ENCODE measurements at places on chromosomes 16 and 17. TPM values are rescaled to one million over a fixed set of nuclear protein-coding genes. Genes with fewer than 3 reads are reported as not detected.
A peak's percentile ranks its signal among the peaks of the same experiment; 100 is the strongest.

DNA sequence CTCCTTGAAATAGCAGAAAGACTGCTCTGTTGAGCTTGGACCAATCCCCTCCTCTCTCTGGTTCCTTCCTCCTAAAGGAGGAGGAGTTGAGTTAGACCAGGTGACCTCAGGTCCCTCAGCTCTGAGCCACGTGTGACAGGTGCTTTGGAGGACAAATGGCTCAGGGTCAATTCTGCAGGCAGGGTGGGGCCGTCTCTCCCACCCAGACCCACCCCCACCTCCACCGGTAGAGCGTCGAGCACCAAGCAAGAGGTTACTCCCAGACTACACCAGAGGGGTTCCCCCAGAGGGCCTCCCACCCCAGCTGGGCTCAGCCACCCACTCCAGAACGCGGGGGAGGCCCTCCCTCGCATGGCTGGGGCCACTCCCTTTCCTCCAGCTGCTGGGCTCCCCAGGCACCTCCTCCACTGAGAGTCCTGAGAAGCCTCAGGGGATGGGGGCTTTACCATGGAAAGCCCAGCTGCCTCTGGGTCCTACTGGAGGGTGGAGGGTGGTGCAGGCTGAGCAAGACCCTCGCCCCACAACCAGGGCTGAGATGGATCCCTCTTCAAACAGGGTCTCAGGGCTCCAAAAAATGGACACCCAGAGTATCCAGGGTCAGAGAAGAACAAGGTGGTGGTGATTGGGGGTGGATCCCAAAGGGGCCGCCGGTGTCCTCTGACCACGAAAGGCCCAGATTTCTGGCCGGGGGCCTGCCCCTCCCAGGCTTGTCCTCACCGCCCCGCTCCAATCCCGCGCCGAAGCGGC is 7.6 kb downstream of the MYO1C start:
- peak overlapping the region; percentile 84 for H3K4me3 ChIP-seq
- DNase-seq: peak; percentile 61
- H3K36me3 ChIP-seq: peaks cover 42% of the 10 kb centered on the region
- no peaks in the 10 kb centered on the region for H3K27me3 ChIP-seq
- peak overlapping the region; percentile 98 for H3K27ac ChIP-seq

TMEM204 gene
- 27.1 TPM for total RNA-seq

- no peak for DNase-seq
- peaks cover 5% of the 10 kb centered on the region for H3K4me1 ChIP-seq
- H3K27me3 ChIP-seq: peaks cover 60% of the 10 kb centered on the region
- no peak overlapping the region for H3K4me3 ChIP-seq
- H3K36me3 ChIP-seq: no peaks in the 10 kb centered on the region
These were observed 37.6 kb downstream of the MGAT5B start for GRCh38 chr17:76905836-76906235.

DNA sequence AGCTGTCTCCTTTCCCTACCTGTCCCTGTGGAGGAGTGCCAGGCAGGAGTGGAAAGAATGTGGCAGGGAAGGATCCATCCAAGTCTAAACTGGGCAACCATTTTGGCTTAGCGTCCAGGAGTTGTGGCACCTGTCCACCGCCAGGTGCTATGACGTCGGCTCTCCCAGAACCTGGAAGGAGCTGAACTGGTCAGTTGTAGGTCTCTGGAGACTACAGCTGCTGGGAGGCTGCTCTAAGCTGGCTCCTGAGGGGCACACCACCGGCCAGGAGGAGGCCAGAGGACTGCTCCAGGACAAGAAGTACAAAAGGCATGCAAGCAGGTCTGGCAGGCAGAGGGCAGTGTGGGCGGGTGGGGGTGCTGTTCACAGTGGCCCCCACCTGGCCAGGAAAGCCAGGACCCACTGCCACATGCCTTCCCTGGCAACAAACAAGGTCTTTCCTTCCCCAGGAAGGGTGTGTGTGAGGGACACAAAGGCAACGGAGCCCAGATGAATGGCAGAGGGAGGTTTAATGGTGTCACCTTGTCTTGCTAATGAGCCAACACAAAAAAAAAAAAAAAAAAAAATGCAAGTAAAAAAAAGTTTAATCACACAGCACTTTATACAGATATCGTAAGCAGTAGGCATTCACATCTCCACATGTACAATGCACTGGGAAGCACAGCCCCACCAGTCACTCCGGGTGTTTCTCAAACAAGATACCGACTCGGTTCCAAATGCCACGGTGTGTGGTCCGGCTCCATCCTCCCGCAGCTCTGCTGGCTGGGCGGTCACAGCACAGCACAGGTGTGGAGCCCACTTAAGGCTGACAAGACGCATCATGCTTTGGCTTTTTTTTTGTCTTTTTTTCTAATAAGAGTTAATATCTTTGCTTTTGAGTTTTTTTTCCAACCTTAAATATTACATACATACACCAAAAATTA is 4.8 kb downstream of the SPHK1 start:
- no peaks in the 10 kb centered on the region for H3K27me3 ChIP-seq
- no peak overlapping the region for H3K4me3 ChIP-seq
- no peak for DNase-seq
- peaks cover 36% of the 10 kb centered on the region for H3K36me3 ChIP-seq
- H3K27ac ChIP-seq: no peak overlapping the region

DNA sequence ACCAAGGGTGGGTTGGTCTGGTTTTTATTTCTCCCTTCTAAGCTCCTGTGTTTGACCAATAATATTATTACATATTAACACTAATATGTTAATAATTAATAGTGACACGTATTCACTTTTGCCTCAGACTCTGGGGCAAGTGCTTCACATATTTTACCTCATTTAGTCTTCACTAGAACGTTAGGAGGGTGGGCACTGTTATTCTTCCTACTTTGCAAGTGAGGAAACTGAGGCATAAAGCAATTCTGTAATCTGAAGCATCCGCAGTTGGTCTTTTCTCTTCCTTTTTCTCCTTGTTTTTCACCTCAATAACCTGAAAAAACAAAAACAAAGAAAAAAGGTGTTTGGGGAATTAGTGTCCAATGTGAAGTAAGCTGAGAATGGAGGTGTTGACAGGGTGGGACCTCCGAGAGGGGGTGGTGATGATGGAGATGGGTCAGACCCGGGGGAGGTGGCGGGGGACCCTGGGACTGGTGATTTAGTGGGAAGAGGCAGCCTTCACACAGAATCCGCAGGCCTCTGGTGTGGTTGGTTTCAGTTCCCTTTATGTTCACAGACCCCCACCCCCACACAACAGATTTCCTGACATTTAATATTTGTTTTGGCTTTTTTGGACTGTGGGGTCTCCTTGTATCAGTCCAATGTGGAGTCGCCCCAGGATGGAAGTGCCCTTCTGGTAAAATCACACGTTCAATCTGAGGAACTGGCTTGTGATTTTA is 3.7 kb downstream of the CDH1 start:
- DNase-seq: no peak
- no peaks in the 10 kb centered on the region for H3K36me3 ChIP-seq
- no peak overlapping the region for H3K4me3 ChIP-seq
- H3K4me1 ChIP-seq: peaks cover 13% of the 10 kb centered on the region

GRCh38 chr17:13702266-13702665 is 100.5 kb upstream of the HS3ST3A1 start:
- no peak overlapping the region for H3K4me3 ChIP-seq
- no peak overlapping the region for H3K27ac ChIP-seq
- H3K36me3 ChIP-seq: no peaks in the 10 kb centered on the region
- DNase-seq: no peak
- H3K4me1 ChIP-seq: no peaks in the 10 kb centered on the region

- H3K36me3 ChIP-seq: no peaks in the 10 kb centered on the region
- peak overlapping the region; percentile 89 for H3K4me3 ChIP-seq
- peak; percentile 74 for DNase-seq
These were observed 1.0 kb upstream of the HEXIM2 start for GRCh38 chr17:45160447-45161287.

C1QTNF8 gene
- total RNA-seq: not detected

DNA sequence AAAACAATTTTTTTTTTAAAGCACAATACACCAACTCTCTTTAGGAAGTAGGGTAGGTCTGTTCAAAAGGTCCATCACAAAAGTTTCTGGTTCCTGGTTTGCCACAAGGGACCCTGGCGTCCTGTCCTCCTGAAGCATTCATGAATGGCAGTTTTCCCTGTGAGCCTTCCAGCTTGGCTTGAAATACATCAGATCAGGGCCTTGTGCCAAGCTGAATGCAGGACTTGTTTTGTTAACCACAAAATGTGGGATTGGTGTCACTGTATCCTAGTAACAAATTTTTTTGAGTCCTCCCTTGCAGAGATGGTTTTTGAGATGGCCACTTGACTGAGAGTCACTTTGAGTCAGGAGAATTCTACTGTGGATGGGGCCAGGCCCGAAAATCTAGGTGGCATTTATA is 3.9 kb downstream of the GNAO1 start:
- peaks cover 38% of the 10 kb centered on the region for H3K27me3 ChIP-seq
- no peaks in the 10 kb centered on the region for H3K36me3 ChIP-seq
- H3K4me1 ChIP-seq: peaks cover 50% of the 10 kb centered on the region
- no peak for DNase-seq
- no peak overlapping the region for H3K27ac ChIP-seq
- no peak overlapping the region for H3K4me3 ChIP-seq

CRHR1 gene
- not detected for total RNA-seq

DNA sequence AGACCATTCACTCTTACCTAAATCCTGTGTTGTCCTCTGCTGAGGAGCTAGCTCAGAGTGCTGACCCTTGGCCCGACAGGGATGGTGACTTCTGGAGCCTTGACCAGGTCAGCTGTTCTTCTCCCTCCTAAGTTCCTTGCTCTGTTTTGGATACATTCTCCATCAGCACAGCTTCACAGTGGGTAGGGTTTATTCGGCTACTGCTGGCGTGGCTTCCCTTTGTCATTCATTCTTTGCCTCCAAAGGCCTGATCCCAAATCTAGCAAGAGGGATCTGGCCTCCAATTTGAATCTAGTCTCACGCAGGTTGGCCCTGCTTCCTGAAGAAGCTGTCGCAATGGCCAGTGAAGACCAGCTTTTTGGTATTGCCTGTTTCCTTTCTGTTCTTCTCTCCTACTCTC is 116.6 kb downstream of the SHISA9 start:
- no peaks in the 10 kb centered on the region for H3K36me3 ChIP-seq
- no peak overlapping the region for H3K4me3 ChIP-seq
- no peak for DNase-seq
- peaks cover 11% of the 10 kb centered on the region for H3K27me3 ChIP-seq

GRCh38 chr16:85988723-85989313 is 89.9 kb downstream of the IRF8 start:
- peaks cover 98% of the 10 kb centered on the region for H3K27me3 ChIP-seq
- no peaks in the 10 kb centered on the region for H3K36me3 ChIP-seq
- H3K4me3 ChIP-seq: no peak overlapping the region
- H3K27ac ChIP-seq: no peak overlapping the region

- H3K27ac ChIP-seq: no peak overlapping the region
- H3K36me3 ChIP-seq: peaks cover 15% of the 10 kb centered on the region
- no peak for DNase-seq
- H3K4me1 ChIP-seq: peaks cover 27% of the 10 kb centered on the region
These were observed 87.8 kb downstream of the SPAG9 start for GRCh38 chr17:51032850-51033249.

GRCh38 chr16:57493767-57494166 is 7.5 kb upstream of the DOK4 start:
- H3K4me1 ChIP-seq: no peaks in the 10 kb centered on the region
- no peak overlapping the region for H3K4me3 ChIP-seq
- no peak for DNase-seq
- no peak overlapping the region for H3K27ac ChIP-seq
- H3K36me3 ChIP-seq: no peaks in the 10 kb centered on the region

- H3K4me1 ChIP-seq: peaks cover 26% of the 10 kb centered on the region
- H3K4me3 ChIP-seq: no peak overlapping the region
- no peaks in the 10 kb centered on the region for H3K36me3 ChIP-seq
- H3K27me3 ChIP-seq: no peaks in the 10 kb centered on the region
These were observed 7.9 kb downstream of the ESRP2 start for GRCh38 chr16:68227850-68228553.

GRCh38 chr17:9700136-9700535 is 54.8 kb downstream of the USP43 start:
- H3K27me3 ChIP-seq: peaks cover 21% of the 10 kb centered on the region
- no peaks in the 10 kb centered on the region for H3K36me3 ChIP-seq
- no peak for DNase-seq
- H3K4me1 ChIP-seq: no peaks in the 10 kb centered on the region

CENPX gene
- total RNA-seq: 26.3 TPM

DNA sequence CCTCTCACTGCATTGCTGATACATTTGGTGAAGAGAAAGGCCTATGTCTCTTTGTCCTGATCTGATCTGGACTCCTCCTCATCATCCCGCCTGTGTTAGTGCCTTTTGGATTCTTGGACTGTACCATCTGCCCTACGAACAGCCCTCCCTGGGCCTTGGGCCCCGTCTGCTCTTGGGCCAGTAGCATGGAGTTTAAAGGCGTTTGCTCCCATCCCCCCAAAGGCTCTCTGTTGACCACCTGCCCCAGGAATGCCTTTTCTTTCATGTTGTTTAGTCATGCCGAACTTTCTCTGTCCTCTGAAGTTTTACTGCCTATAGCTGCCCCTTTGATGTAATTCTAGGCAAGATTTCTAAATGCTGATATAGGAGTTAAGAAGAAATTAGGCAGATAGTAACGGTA is 30.9 kb upstream of the MEAK7 start:
- no peaks in the 10 kb centered on the region for H3K36me3 ChIP-seq
- DNase-seq: no peak
- H3K27ac ChIP-seq: no peak overlapping the region
- no peaks in the 10 kb centered on the region for H3K27me3 ChIP-seq

- no peaks in the 10 kb centered on the region for H3K27me3 ChIP-seq
- peak overlapping the region; percentile 96 for H3K27ac ChIP-seq
- H3K36me3 ChIP-seq: peaks cover 13% of the 10 kb centered on the region
- peaks cover 71% of the 10 kb centered on the region for H3K4me1 ChIP-seq
- peak overlapping the region; percentile 93 for H3K4me3 ChIP-seq
These were observed 586 bp downstream of the UBALD2 start for GRCh38 chr17:76265624-76266243.

GRCh38 chr16:74107795-74108610 is 188.6 kb upstream of the PSMD7 start:
- no peak overlapping the region for H3K27ac ChIP-seq
- no peak for DNase-seq
- no peak overlapping the region for H3K4me3 ChIP-seq
- no peaks in the 10 kb centered on the region for H3K36me3 ChIP-seq

KRT32 gene
- total RNA-seq: 0.22 TPM

NAGS gene
- 0.11 TPM for total RNA-seq

CLDN7 gene
- total RNA-seq: 1.6 TPM

- no peaks in the 10 kb centered on the region for H3K4me1 ChIP-seq
- H3K4me3 ChIP-seq: no peak overlapping the region
- no peak overlapping the region for H3K27ac ChIP-seq
- H3K27me3 ChIP-seq: peaks cover 87% of the 10 kb centered on the region
These were observed 6.0 kb upstream of the RBFOX3 start for GRCh38 chr17:79616801-79617200.

SLC5A2 gene
- total RNA-seq: not detected

DNA sequence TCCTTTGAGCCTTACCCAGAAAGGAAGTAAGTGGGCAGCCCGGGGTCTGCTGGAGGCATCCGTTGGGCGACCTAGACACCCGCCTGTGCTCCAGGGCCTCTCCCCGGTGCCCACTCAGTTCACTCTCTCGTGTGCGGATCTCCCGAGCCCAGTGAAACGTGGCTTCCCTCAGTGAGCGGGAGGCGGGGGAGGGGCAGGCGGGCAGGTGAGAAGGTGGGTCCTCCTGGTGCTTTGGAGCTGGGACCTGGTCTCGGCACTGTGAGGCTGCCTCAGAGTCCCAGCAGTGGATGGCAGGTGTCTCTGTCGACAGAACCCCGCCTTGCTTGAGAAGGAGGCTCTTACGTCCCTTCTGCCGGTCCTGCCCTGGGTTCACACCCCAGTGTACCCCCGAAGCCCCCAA is 8.0 kb downstream of the ZNF276 start:
- H3K4me3 ChIP-seq: no peak overlapping the region
- H3K36me3 ChIP-seq: peaks cover 82% of the 10 kb centered on the region
- DNase-seq: no peak
- H3K4me1 ChIP-seq: peaks cover 14% of the 10 kb centered on the region
- H3K27me3 ChIP-seq: no peaks in the 10 kb centered on the region
- H3K27ac ChIP-seq: no peak overlapping the region

Measured in left ventricle myocardium inferior (tissue), 1 donor.